ENCODE measurements at places on chromosomes 11 and 22.
A peak's percentile ranks its signal among the peaks of the same experiment; 100 is the strongest.

DNA sequence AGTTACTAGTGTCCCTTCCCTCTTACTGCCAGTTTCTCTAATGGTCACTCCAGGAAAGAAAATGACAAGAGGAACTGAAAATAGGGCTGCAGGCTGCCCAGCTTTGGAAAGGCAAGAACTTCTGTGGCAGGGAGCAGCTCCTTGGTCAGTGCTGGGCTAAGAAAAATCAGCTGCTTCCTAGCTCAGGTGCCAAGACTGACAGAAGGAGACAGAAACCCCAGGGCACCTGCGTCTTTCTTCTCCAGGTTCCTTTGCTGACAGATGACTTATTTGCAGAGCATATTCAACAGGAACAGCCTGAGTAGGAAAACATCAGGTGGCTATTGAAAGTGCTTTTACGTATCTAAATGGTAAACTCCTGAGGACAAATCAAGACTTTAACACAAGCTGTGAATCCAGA is 25.4 kb downstream of the MAML2 start:
- no peak for DNase-seq

DNA sequence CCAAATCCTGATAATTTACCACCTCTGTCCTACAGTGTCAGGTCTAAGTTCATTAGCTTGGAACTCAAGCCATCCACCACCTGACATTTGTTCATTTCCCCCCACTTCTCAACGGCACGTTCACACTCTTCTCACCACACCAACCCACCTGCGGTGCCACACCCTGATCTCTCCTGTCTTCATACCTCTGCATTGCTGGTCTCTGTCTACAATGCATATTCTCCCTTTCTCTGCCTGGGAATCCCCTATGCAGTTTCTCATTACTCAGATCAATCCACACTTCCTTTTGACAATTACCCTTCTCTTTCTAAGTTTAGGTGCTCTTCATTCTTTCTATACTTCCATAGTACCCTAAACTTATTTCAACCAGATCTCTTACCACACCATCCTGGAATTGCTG is 20.4 kb upstream of the EMSY start:
- no peak for DNase-seq

GRCh38 chr22:50339945-50340879 is 2.9 kb upstream of the PPP6R2 start:
- DNase-seq = no peak

DNA sequence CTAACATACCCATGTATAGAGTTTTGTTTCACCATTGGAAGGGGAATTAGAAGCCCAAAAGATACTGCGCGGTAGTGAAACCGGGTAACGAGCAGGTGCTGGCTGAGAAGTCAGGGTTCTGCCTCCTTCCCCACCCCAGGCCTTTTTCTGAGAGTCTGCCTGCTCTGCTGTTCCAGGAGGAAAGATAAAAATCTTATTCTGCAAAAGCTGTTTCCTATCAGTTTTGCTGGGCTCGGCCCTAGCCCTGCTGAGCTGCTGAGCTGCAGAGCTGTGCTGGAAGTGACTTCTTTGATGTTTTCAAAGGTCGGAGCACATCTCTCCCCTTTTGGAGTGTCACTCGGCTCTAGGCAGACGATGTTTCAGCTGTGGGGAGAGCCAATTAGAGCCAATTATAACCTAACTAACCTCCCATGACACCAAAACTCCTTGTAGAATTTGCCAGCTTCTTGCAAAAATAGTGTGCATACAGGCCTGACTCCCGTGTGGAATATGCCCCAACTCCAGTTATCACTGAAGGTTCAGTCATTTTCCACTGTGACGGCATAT is 59.4 kb downstream of the SPATA19 start:
- DNase-seq = no peak

DNA sequence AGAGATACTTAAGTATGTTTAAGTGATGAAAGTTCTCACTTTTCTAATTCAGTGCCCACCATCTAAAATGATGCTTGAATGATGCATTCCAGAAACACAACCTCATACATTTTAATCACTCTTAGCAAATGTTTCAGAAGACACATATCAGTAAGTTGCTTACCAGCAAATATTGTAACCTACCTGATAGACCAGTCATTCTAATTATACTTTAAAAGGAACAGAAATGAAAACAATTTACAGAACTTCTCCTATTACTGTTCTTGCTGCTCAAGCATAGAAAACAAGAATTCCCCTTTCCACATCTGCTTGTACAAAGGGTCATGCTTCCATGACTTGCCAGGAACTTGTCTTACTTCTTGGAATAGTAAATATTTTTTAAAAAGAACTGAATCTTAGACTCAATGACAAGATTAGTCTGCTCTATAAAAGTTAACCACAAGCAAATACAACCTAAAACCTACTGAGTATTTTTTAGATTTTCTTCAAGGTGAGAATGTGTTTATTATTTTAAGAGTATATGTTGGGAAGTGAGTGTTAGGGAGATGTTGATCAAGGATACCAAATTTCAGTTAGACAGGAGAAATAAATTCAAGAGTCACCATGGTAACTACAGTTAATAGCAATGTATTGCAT is 82.0 kb upstream of the SC5D start:
- DNase-seq = no peak

GRCh38 chr11:61509043-61510029 is 787 bp downstream of the LRRC10B start:
- DNase-seq = peak; percentile 54

GRCh38 chr11:65491163-65491465 is 7.7 kb upstream of the MALAT1 start:
- DNase-seq = no peak

- no peak for DNase-seq
Observed at GRCh38 chr22:46055181-46055875, 78.4 kb upstream of the WNT7B start.

GRCh38 chr11:131300439-131300717 is 70.0 kb upstream of the NTM start:
- no peak for DNase-seq

GRCh38 chr22:26515931-26516330 is 3.7 kb upstream of the TFIP11 start:
- no peak for DNase-seq

DNA sequence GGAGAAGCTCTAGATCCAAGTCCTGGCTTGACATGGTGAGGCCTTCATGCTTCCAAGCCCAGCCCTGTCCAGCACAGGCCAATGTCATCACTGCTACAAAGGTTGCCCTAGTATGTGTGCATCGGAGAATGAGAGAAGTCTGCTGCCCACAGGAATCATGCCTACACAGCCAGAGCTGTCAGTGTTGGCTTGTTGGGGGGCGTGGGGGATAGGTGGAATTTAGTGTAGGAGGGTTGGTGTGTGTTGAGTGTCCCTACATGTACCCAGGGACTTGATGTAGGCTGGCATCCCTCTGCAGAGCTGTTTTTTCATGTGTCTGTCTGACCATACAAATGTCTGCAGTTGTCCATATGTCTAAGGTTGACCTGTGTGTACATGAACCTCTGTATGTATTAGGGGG is 37.6 kb downstream of the SLC22A12 start:
- DNase-seq = no peak

DNA sequence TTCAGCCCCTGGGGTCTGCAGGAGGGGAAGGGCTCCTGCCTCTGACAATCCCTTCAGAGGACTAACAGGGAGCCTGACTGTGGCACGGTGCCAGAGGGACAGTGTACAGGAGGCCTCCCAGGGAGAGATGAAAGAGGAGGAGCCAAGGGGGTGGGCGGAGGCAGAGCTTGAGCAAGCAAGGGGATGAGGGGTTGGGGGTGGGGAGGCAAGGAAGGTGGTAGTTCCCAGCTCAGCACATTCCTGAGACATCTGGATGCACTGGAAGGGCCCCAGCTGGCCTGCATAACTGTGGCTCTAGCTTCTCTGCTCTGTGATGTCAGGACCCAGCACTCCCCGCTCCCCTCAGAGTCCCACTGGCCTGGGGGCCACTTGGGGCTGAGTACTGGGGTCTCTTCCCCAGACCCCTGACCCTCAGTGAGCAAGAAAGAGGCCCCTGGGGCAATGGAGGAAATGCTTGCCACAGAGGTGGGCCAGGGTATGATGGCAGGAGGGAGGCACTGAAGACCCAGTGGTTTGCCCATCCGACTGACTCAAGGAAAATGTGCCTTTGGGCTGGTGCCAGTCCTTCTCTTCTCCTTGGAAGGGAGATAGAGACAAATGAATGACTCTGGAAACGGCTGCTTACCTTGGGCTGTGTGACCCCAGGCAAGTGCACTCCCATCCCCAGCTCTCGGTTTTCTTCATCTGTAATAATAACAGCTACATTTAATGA is 13.3 kb downstream of the CREB3L1 start:
- DNase-seq = no peak

DNA sequence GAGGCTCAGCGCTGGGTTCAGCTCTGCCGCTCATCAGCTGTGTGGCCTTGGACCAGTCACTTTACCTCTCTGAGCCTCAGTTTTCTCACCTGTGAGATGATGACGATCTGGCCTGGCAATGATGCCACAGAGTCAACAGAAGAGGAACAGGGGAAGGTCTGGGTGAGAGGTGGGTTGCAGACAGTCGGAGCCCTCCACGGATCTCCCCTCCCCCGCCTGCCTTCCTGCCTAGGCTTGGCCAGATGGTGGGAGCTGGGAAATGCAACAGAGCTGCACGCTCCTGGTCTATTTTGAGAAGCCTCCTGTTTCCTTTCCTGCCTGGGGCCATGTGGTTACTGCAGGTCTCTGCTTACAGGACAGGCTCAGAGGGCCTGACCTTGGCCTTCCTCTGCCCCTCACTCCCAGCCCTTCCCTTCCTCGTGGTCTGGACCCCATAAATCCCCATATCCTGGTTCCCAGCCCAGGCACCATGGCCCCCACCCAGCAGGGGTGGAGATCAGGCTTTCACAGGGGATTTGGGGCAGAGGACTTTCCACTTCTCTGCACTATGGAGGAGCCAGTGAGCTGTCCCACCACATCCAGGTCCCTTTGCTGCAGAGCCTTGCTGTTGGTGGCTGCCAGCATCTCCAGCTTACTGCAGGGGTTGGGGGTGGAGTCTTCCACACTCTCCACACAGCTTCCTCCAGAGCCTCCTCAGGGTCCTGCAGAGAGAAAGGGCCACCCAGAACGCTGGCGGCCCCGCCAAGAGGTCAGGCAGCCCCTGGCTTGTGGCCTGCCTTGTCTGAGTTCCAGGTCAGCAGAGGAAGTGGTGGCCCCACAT is 46.9 kb downstream of the C11orf96 start:
- DNase-seq = peak; percentile 84

- no peak for DNase-seq
Observed at GRCh38 chr11:127926721-127927120, 660.6 kb downstream of the ETS1 start.

GRCh38 chr22:42910221-42910942 is 53.3 kb upstream of the ARFGAP3 start:
- DNase-seq = no peak

DNA sequence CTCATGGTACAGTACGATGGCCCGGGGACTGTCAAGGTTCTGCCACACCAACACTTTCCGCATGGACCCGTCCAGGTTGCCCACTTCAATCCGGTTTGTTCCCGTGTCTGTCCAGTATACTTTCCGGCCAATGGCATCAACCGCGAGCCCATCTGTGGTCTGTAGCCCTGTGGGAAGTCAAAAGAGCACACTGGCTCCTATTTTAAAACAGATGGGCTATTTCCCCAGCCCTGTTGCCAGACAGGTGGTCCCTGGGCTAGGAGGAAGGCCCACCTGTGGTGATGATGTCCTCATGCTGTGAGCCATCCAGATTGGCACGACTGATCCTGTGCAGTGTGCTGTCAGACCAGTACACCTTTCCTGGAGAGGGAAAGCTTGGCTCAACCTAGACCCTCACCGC is 30.4 kb upstream of the CKAP5 start:
- no peak for DNase-seq

DNA sequence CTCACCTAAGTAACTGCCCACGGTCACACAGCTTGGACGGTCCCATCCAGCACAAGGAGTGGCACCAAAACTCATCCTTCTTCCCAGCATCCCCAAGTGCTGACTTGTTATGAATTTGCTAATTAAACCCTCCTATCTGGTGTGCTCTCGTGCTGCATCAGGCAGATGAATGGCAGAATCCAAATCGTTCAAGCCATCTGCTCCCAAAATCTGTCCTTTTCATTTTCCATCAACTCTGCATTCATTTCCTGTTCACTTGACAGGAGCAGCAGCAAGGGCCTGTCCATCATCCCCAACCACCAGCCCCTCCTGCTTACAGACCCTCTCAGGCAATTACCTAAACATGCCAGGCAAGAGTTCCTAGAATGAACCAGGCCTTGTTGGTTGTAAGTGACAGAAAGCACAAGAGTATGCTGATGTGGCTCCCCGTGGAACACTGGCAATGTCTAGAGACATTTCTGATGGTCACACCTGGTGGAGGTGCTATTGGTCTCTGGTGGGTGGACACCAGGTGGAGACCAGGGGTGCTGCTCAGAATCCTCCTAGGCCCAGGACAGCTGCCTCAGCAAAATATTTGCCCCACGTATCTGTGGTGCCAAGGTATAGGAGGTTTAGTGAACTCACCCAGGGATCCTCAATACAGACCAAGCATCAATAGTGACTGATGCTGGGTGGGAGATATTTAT is 832.5 kb downstream of the TBC1D22A start:
- no peak for DNase-seq

GRCh38 chr11:773830-774229 is 3.5 kb downstream of the GATD1 start:
- DNase-seq = no peak

DNA sequence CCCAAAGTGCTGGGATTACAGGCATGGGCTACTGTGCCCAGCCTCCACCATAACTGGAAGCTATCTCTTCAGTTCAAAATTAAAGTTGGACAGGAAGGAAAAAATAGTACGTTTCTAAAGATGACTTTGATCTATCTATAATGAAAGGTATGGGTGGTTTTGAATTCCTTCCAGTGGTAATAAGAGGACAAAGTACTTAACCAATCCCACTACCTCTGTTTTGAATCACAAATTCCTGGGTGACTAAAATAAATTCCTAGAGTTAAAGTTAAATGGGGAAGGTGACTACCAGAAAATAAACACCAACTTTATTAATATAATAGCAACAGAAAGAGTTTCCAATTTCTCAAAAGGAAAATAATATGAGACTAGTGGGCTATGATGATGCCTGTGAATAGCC is 9.1 kb downstream of the PHF5A start:
- no peak for DNase-seq

GRCh38 chr11:65381716-65382032 is 772 bp downstream of the SLC25A45 start:
- peak; percentile 27 for DNase-seq

- DNase-seq = peak; percentile 97
Observed at GRCh38 chr22:40463017-40463631, 92.7 kb downstream of the SGSM3 start.

DNA sequence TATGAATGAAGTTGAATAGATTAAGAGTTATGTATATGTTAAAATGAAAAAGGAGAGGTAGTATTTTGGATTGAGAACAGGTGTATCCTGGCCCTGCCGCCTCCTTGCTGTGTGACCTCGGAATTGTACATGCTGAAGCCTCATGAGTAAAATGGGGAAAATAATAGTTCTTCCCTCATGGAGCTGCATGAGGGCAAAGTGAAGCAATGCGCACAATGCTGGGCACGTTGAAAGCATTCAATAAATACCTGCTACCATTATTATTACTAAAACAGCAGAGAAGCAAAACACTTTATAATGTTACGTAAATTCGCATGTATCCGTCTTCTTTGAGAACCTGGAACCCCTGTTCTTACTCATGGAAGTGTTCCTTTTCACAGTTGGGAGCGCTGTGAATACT is 5.7 kb downstream of the AMOTL1 start:
- no peak for DNase-seq

GRCh38 chr11:128551611-128552335 is 35.6 kb downstream of the ETS1 start:
- DNase-seq = no peak
